Effector memory CD4-positive, alpha-beta T cell (primary cell): ENCODE measurements at places on chromosomes 4 and X.
A peak's percentile ranks its signal among the peaks of the same experiment; 100 is the strongest.

GRCh38 chr4:13852411-13852810, 224.9 kb upstream of the BOD1L1 start:
- DNase-seq = no peak

GRCh38 chr4:100289530-100289888, 99.2 kb upstream of the DDIT4L start:
- no peak for DNase-seq

DNA sequence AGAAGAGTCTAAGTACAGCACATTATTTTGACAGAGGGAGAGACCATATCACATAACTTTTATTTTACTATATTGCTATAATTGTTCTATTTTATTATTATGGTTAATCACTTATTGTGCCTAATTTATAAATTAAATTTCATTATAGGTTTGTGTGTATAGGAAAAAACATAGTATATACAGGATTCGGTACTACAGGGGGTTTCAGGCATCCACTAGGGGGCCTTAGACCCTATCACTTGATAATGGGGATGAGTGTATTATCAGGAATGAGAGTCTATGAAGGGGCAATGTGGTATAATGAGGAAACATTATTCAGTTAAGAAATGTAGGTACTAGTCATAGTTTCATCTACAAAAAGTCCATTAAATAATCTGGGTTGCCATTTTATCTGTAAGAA, 833.1 kb downstream of the C4orf33 start:
- DNase-seq = no peak

DNA sequence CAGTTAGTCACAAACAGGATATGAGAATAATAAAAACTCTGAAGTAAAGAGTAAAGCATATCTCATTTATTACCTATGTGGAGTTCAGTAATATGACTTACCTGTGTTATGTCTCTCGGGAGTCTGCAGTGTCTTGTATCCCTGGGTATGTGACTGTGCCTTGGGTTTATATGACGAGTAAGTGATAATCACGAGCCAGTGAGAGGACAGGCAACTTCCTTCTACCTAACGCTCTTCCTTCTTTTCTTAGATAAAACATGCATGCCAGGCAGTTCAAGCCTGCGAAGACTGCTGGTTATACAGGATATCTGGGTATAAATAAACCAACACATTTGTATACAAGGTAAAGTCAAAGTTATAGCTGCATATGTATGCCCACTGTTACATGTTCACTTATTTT, at the start of gene HPGDS:
HPGDS (minus strand) TSS at position 143 of the 400 bp plus-strand sequence. CDS start 8,207 bp downstream, outside the sequence.
- no peak for DNase-seq

DNA sequence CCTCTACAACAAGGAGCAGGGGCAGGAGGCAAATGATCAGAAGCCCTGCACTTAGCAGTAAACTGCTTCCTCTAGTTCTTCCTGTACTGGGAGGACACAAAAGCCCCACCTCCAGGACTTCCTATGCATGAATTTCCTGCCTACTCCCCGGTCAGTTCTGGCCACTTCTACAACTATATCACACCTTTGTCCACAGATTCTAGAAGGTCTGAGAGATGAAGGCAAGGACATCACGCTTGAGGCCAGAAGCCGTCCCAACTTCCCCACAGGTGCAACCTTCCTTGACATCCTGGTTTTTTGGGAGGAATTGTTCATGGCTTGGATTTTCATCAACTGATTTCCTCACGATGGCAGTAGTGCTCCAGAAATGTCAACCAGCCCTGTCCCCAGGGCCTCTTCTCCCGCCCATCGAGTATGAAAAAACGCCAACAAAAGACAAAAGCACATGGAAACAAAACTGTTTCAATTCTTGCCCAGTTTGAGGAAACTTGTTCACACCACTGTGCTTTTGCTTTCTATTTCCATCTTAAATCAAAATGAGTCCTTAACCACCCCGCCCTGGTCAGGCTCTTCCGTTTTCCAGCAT, 206.5 kb upstream of the STK26 start:
- DNase-seq = peak; percentile 74

DNA sequence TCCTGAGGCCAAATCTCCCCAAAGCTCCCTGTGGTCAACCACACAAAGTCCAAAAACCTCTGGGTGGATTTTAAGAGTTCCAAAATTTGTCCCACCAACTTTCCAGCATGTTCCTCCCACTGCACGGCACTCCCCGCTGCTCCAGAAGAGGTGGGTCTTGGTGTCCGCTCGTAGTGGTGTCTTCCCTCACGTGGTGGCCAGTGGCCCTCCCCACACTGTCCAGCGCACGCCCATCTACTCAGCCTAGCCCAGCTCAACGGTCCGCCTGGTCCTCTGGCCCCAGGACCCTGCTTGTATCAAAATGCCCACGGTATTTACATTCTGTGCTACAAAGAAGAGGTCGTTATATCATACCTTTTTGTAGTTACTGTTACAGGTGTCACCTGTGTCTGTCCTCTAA, 83.5 kb downstream of the NSUN7 start:
- no peak for DNase-seq

DNA sequence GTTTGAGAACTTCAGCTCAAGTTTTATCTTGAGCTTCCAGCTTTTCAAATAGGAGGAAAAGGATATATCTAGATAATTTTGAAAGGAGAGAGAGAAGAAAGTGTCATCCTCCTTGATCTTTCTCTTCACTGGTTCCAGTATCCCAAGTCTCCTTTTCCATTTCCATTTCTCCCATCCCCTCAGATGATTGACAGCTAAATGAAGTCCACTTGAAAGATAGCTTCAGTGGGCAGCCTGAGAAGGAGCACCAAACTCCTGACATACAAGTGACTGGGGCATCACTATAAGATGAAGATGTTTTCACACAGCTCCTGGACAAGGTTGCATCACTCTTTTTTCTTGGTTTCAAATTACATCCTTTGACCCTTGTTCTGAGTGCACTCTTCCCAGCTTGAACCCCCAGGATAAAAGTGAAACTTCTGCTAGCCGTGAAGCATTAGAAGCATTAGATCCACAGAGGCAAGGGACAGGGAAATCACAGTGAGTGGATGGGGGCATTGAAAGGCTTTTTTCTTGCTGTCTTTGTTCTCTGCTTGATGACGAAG, 17.5 kb upstream of the MAGEA10 start:
- DNase-seq = no peak

- no peak for DNase-seq
These were observed 41.6 kb upstream of the GIMD1 start for GRCh38 chr4:106409901-106410889.

- no peak for DNase-seq
These were observed 6.0 kb upstream of the DUSP9 start for GRCh38 chrX:153640736-153641575.

GRCh38 chrX:41116948-41117347, 31.7 kb downstream of the USP9X start:
- DNase-seq = no peak

DNA sequence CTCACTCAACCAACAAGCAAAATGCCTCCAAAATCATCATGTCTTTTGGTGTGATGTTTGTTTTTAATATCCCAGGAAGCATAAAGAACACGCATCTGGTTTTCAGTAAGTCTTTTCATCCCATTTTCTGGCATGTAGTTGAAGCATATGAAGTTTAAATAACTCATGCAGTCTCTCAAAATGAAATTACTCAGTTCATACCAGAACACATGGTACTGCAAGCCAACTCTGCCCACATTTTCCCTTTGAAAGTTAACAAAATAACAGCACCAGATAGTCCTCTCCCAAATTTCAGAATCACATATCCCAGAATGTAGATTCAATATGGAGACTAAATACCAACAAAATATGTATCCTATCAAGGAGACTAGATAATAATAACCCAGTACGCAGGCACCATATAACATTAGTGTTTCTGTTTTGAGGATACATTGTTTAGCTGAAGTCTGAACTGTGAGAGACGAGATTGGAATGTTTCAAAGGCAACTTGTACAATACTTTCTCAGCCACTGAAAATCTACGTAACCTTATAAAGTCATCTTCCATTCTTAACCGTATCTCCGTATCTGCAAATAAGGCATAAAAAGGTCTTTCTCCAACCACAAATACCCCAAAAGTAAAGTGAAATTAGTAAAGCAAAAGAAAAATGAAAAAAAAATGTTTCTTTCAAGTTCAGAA, 23.1 kb downstream of the CORIN start:
- DNase-seq = no peak

DNA sequence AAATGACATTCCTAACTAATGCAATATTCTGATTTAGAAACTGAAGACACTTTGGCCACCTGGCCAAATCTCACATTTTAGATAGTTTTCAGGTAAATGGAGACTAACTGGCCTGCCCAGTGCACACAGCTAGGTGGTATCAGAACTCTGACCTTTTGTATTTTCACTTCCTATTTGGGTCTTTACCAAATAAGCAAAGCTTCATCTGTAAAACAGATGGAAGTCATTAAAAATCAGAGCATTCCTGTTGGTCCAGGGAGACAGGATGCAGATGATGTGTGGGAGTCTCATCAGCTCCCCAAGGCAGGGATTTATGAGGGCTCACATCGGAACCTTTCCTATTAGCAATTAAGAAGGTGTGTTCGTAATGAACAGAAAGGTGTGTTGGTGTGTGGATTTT, 57.7 kb downstream of the ARHGAP10 start:
- no peak for DNase-seq

GRCh38 chr4:97498875-97499274, 644.4 kb downstream of the STPG2 start:
- DNase-seq = no peak

DNA sequence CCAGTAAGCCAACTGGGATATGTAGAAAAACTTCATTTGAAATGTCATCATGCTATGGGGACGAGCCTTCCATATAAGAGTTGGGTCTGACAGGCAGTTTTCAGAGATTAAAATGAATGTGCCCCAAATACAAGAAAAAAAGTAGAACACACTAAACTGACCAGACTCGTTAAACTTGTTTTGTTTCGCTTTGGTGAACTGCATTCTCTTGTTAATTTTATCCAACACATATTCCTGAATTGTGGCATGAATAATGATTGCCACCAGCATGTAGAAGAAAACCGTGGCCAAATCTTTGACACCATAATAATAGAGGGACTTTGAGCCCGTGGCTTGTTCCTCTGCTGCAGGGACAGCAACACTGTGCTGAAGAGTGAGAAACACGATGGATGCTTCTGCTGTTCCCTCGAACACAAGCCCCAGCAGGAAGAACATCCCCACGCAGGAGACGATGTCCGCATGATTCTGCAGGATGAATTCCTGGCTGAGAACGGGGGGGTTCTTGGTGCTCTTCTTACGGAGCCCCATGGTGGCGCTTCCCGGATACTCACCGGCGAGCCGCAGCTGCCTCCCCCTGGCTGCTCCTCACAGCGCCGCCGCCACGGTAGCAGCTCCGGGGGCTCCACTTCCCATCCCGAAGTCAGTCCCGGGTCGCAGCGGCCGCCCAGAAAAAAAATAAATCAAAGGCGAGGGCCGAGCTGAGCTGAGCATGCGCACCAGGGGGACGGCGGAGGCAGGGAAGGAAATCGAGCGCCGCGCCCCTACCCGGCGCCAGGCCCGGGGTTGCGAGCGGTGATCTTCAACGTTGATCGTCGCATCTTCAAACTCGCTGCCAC, at the start of gene TRAM1L1:
TRAM1L1 (minus strand) TSS at position 711 of the 836 bp plus-strand sequence; CDS start at position 528, 183 bp downstream.
- no peak for DNase-seq

- DNase-seq = no peak
These were observed 22.2 kb downstream of the JADE1 start for GRCh38 chr4:128831531-128832242.

- DNase-seq = no peak
These were observed 151.3 kb downstream of the USP46 start for GRCh38 chr4:52507774-52508173.

DNA sequence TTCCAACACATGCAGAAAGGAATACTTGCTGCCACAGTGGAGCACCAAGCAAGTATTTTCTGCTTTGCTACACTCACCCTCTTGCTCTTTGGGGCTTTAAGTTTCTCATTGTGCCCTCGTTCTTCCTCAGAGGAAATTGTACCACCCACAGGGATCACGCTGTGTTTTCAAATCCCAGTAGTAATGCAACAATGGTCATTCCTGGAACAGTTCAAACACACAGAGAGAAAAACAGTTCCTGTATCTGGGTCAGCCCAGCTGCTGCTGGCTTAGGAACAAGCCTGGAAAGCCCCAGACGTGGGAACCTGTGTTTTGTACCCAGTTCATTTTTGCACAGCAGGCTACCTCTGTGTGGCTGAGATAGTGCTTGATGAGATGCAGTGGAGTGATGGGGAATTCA, 907.8 kb downstream of the STPG2 start:
- DNase-seq = no peak

- DNase-seq = no peak
These were observed 981.0 kb upstream of the HS3ST1 start for GRCh38 chr4:12409507-12410190.

DNA sequence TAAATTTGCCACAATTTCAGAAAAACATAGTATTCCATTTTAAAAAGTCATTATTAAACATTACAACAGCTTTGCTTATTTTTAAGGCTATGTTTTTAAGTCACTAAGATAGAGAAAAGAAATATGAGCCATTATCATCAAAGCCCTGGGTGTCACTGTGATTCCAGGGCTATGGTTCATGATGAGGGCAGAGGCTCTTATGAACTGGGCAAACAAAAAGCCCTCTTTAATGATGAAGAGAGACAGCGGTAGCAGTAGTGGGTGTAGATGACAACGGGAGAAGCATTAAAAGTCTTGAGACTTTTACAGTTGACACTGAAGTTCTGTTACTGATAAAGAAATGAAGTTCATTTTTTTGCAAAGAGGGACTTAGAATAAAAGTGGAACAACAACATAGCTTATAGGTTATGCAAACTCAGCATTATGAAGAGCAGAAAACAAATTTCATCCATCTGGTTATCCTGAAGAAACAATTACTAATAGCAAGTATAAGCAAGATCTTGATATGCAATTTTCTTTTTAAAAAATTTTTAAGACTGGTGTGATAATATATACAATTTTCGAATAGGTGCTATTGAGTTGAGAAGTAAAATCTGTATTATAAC, 202.7 kb upstream of the ETNPPL start:
- no peak for DNase-seq

DNA sequence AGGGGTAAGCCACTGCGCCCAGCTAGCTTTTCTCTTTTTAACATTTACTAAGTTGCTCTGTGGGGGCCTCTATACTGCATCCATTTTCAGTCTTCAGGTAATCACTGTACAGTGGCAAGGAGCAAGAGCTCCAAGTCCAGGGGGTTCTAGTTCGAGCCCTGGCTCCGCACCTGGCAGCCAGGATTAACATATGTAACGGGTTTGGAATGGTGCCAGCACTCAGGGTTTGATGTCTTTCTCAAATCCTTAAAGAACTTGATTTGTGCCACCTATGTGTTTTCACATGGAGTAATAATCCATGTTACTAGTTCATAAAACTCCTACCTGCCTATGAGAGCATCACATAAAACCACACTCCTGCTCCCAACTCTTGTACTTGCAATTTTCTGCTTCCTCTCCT, 4.5 kb downstream of the GRPEL1 start:
- no peak for DNase-seq

GRCh38 chr4:5788144-5788543, 77.1 kb downstream of the EVC start:
- DNase-seq = no peak

GRCh38 chrX:17425551-17425950, 50.6 kb downstream of the NHS start:
- no peak for DNase-seq

GRCh38 chrX:111254896-111255693, 15.2 kb downstream of the CAPN6 start:
- DNase-seq = no peak
